ENCODE measurements at places on chromosomes 16 and 17.
A peak's percentile ranks its signal among the peaks of the same experiment; 100 is the strongest.

- DNase-seq: no peak
Measured at GRCh38 chr16:86088287-86088686, 189.3 kb downstream of the IRF8 start.

DNA sequence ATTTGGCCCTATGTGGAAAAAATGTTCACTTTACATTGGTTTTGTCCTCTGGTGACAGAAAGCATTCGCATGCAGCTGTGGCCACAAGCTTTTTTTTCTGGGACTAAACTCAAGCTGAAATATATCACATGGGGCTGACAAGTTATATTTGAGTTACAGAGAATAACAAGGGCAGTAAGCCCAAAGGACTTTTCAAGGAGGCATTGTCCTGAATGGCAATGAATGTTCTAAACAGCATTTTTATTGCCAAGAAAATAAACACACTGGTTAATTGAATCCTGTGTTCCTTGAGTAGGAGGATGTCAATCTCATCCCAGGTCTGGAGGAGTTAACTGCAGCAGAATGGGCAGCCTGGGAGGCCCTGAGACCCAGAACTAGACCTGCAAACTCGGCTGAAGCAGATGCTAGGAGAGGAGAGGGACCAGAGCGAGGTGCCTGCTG is 114.5 kb downstream of the COPRS start:
- DNase-seq: no peak

GRCh38 chr17:35083071-35083470 is 19.6 kb upstream of the RFFL start:
- DNase-seq: no peak

DNA sequence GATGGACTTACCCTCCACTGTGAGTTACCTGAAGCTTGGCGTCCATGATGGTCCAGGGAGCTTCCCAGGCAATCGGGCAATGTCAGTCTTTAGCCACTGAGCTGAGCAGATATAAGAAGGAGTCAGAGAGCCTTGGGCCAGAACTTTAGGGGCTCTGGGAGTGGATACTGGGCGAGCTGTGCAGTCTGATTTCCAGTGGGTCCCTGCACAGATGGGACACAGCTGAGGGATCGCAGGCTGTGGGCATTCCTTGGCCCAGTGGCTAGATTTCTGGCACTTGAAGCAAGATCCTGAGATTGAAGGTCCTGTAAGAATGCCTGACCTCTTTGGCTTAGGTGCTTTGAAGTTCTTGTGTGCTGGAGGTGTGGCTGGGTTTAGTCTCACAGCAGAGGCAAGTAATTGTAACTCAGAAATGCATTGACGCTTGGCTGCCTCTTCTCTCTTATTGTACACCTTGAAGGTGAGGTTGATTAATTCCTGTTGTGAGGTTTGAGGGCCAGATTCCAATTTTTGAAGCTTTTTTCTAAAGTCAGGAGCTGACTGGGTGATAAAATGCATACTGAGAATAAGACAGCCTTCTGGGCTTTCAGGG is 2283.8 kb downstream of the TP53TG3F start:
- no peak for DNase-seq

DNA sequence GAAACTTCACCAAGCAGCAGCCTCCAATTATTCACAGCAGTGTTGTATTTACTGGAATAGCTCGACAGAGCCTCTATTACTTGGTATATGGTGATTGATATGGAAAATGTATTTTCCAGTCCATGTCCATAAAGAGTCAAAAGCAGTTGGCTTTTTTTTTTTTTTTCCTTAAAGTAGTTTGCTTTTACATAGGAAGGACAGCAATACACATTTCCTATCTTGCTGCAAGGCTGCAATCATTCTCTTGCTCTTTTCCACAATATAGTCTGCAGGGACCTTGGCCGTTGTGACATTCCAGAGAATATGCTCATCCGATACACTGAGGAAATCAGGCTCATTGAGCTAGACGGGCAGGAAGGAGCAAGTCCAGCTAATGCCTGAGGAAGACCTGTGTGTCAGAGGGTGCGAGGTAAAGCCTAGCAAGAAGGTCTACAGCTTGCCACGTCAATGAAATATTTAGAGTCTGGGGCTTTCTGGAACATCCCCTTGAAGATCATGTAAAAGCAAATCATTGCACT is 131.1 kb downstream of the ENGASE start:
- DNase-seq: no peak

DNA sequence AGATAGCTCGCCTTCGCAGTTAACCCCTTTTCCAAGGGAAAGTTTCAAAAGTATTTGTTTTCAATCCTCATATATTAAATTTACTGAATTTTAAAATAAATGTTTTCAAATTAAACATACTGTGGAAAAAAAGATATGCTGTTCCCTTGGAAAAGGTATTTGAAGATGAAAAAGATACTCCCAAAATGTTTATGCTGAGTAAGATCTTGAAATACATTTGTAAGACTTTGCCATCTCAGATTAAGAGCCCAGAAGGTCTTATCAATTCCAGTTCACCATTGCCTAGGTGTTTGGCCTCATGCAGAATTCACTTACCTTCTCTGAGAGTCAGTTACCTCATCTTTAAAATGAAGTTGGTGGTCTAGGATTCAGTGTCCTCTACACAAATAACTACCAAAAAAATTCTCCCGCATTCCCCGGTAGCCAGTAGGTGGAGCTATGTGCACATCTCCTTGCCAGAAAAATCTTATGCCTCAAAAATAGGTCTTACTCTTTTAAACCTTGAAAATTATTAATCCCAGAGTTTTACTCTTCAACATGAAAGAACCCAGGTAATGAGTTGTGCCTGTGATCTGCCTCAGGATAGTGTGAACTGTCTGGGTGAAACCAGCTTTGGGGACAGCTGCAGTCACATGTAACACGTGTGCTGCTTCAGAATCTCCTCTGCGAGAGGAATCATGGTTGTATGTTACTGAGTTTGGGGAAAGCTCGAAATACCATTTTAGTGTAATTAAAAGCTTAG is 178.3 kb downstream of the MRTFB start:
- peak; percentile 59 for DNase-seq

Data from CD4-positive, alpha-beta T cell treated with Interleukin-12 subunit alpha and Interleukin-12 subunit beta, for 1 hour (primary cell).